ENCODE measurements at places on chromosomes 4 and X. TPM values are rescaled to one million over a fixed set of nuclear protein-coding genes. Genes with fewer than 3 reads are reported as not detected.

DNA sequence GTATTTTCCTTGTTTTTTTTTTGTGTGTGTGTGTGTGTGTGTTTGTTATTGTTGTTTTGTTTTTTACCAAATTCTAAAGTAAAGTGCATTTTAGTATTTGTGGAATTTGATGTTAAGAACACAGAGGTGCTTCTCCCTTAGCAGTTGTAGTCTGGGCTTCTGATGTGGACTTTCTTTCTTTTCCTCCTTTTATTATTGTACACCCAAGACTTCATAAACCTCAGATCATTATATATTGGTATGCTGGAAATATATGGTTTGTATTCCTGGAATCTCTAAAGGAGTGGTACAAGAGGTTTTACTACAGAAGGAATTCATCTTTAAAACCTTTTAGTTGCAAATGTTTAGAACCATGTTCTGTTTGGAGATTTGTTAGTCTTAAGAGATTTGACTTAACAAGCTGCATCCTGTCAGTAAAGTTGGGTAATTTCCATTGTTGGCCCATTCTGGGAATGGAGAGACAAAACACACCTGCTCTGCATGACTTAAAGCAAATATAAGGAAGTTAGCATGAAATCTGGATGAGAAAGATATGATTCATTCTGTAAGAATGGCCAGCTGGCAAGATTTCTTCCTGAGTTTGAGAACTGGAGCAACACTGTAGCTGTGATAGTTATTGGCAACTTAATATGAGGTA lies 64.0 kb downstream of the SMAD1 start:
- no peak for DNase-seq
- H3K4me1 ChIP-seq, result no peaks in the 10 kb centered on the region
- H3K4me3 ChIP-seq, result no peak overlapping the region
- H3K36me3 ChIP-seq, result no peaks in the 10 kb centered on the region
- no peaks in the 10 kb centered on the region for H3K27me3 ChIP-seq

DNA sequence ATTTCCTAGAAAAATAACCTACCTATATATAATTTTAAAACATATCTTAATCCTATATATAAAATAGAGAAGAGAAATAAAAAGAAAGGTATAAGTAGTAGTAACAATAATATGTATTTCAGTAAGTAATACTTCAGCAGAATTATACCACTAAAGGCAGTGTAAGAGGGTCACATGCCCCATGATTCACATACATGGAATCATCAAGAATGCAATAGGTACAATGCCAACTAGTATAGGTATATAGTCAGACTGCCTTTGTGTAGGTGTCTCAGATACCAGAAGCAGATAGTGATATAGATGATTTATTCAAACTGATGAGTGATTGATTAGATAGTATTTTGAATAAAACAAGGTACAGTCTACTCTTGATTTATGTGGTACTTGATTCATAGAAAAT lies 9.4 kb downstream of the AIMP1 start:
- H3K4me3 ChIP-seq, result no peak overlapping the region
- H3K27me3 ChIP-seq, result no peaks in the 10 kb centered on the region
- H3K36me3 ChIP-seq, result peaks cover 56% of the 10 kb centered on the region
- H3K27ac ChIP-seq, result no peak overlapping the region
- DNase-seq, result no peak
- H3K4me1 ChIP-seq, result no peaks in the 10 kb centered on the region

GRCh38 chr4:6473264-6474052 lies 1.0 kb upstream of the PPP2R2C start:
- H3K27ac ChIP-seq, result no peak overlapping the region
- H3K4me3 ChIP-seq, result no peak overlapping the region
- DNase-seq, result peak; percentile 51
- peaks cover 2% of the 10 kb centered on the region for H3K4me1 ChIP-seq
- peaks cover 14% of the 10 kb centered on the region for H3K27me3 ChIP-seq

DNA sequence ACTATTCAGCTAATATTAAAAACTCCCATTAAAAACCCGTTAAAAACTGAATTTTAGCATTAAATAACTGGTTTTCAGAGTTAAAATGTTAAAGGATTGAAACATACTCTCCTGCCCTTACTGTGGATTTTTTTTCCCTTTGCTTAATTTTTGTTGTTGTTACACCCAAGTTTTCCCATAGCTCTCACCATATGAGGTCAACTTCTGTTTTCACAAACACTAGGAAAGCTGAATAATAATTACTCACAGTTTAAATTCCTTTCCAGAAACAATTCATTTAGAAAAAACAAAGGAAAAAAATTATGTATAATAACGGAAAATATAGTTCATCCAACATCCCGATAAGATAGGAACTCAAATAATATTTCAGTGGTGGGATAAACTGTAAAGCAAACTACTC lies 129.0 kb downstream of the PPP3CA start:
- no peak overlapping the region for H3K4me3 ChIP-seq
- H3K27me3 ChIP-seq, result no peaks in the 10 kb centered on the region
- no peak for DNase-seq
- H3K4me1 ChIP-seq, result peaks cover 12% of the 10 kb centered on the region
- no peaks in the 10 kb centered on the region for H3K36me3 ChIP-seq

DNA sequence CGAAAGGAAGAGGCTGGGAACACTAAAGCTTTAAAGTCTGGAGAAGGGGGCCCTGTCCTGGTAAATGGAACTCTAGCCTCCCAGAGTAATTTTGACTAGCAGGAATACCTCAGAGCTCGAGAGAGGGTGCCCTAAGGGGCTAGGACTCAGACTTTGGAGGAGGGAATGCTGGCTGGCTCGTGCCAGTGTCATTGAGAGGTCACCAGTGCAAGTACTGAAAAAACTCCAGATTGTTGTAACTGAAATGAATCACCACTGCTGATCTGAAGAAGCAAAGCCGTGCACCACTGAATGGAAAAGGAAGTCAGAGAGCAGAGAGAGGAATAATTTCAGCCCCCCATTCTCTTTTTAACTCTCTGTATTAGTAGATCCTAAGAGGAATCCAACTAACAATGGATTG lies 690.2 kb downstream of the FAT4 start:
- no peak for DNase-seq
- H3K4me3 ChIP-seq, result no peak overlapping the region
- H3K36me3 ChIP-seq, result no peaks in the 10 kb centered on the region
- no peak overlapping the region for H3K27ac ChIP-seq
- H3K27me3 ChIP-seq, result no peaks in the 10 kb centered on the region
- H3K4me1 ChIP-seq, result no peaks in the 10 kb centered on the region

- no peak overlapping the region for H3K27ac ChIP-seq
- no peak overlapping the region for H3K4me3 ChIP-seq
- H3K27me3 ChIP-seq, result no peaks in the 10 kb centered on the region
- no peaks in the 10 kb centered on the region for H3K4me1 ChIP-seq
- H3K36me3 ChIP-seq, result no peaks in the 10 kb centered on the region
- DNase-seq, result no peak
Observed at GRCh38 chr4:142984871-142985585, 138.9 kb upstream of the INPP4B start.

DNA sequence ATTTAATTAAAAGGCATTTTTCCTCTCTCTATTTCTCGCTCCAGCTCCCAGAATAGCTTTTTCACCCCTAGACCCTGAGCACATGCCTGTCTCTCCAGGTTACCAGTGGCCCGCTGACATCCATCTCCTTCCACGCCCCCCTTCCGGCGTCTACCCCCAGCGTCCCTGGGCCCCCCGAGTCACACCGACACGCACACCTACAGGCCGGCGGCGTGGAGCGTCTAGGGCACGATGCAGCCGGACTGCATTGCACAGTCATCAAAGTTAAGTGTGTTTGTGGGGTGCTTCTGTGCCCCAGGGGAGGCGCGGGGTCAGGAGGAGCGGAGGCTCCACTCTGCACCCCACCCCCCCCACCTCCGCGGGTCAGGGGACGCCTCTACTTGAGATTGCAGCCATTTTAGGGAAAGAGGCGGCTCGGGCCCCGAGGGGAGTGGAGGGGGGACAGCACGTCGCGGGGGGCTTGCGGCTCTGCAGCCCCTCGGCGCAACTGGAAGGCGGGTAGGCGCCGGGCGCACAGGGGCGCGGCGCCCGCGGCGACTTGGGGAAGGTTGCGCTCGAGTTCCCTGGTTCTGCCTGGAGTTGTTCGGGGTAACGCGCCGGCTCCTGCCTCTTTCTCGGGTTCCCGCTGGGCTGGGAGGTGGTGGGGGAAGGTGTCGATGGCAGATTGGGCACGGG lies 112.7 kb downstream of the DHX15 start:
- no peak for DNase-seq
- H3K27ac ChIP-seq, result no peak overlapping the region
- H3K4me3 ChIP-seq, result peak overlapping the region; percentile 83
- H3K27me3 ChIP-seq, result no peaks in the 10 kb centered on the region
- no peaks in the 10 kb centered on the region for H3K36me3 ChIP-seq
- H3K4me1 ChIP-seq, result peaks cover 47% of the 10 kb centered on the region

GRCh38 chrX:68659385-68659784 lies 11.9 kb downstream of the STARD8 start:
- no peaks in the 10 kb centered on the region for H3K36me3 ChIP-seq
- DNase-seq, result no peak
- no peaks in the 10 kb centered on the region for H3K4me1 ChIP-seq
- no peaks in the 10 kb centered on the region for H3K27me3 ChIP-seq

The DNASE1L1 gene
- polyA plus RNA-seq, result 26.5 TPM

Data from spleen (tissue), 13 donors.